ENCODE measurements at places on chromosomes 16 and 17. TPM values are rescaled to one million over a fixed set of nuclear protein-coding genes. Genes with fewer than 3 reads are reported as not detected.

CCL22 gene
- total RNA-seq, result not detected

TP53TG3 gene
- total RNA-seq, result not detected

CXCL16 gene
- total RNA-seq, result 42.3 TPM

PKMYT1 gene
- total RNA-seq, result 0.44 TPM

CD300LB gene
- not detected for total RNA-seq

Measured in CD8-positive, alpha-beta T cell (primary cell).